ENCODE measurements at places on chromosomes 16 and 17. TPM values are rescaled to one million over a fixed set of nuclear protein-coding genes. Genes with fewer than 3 reads are reported as not detected.

The MYH11 gene
- total RNA-seq, result 0.01 TPM

The STH gene
- not detected for total RNA-seq

The MPP2 gene
- 1.8 TPM for total RNA-seq

The OR1D5 gene
- not detected for total RNA-seq

The SLC4A1 gene
- not detected for total RNA-seq

The LGALS9B gene
- not detected for total RNA-seq

The CCDC200 gene
- total RNA-seq, result not detected

The KRT20 gene
- total RNA-seq, result 0.25 TPM

The PRKCA gene
- 45.6 TPM for total RNA-seq

The HAS3 gene
- total RNA-seq, result 45.5 TPM

The NT5M gene
- total RNA-seq, result 9.6 TPM

The CRISPLD2 gene
- total RNA-seq, result 4.2 TPM

The KRT39 gene
- not detected for total RNA-seq

The RSAD1 gene
- total RNA-seq, result 33.7 TPM

The TRIM16 gene
- 182 TPM for total RNA-seq

The DNAH9 gene
- total RNA-seq, result not detected

The PLD6 gene
- total RNA-seq, result 6.7 TPM

The OGFOD1 gene
- total RNA-seq, result 77.4 TPM

The CNGB1 gene
- 0.08 TPM for total RNA-seq

The MT1H gene
- not detected for total RNA-seq

The ACOX1 gene
- 16.6 TPM for total RNA-seq

The TBC1D28 gene
- not detected for total RNA-seq

The KRT12 gene
- not detected for total RNA-seq

The HOXB6 gene
- total RNA-seq, result 4.9 TPM

The ELAC2 gene
- 103 TPM for total RNA-seq

The GRAP gene
- 0.53 TPM for total RNA-seq

The FASN gene
- 140 TPM for total RNA-seq

The ZNF19 gene
- 2.0 TPM for total RNA-seq

The RAB37 gene
- 1.4 TPM for total RNA-seq

The GPR139 gene
- total RNA-seq, result not detected

The KRT31 gene
- not detected for total RNA-seq

The GPR179 gene
- 0.02 TPM for total RNA-seq

The FXR2 gene
- total RNA-seq, result 47.5 TPM

The CLEC3A gene
- not detected for total RNA-seq

The KRTAP9-2 gene
- not detected for total RNA-seq

The TP53TG3F gene
- total RNA-seq, result 0.15 TPM

The EVPLL gene
- total RNA-seq, result not detected

The TEX19 gene
- total RNA-seq, result 0.49 TPM

The DNAAF8 gene
- 1.4 TPM for total RNA-seq

The MYO15A gene
- 0.45 TPM for total RNA-seq

The APOH gene
- total RNA-seq, result 4.0 TPM

The CHST5 gene
- total RNA-seq, result not detected

The TBC1D3E gene
- total RNA-seq, result not detected

The TNK1 gene
- 1.3 TPM for total RNA-seq

The CACNG4 gene
- total RNA-seq, result 10.3 TPM

The MYH2 gene
- not detected for total RNA-seq

The EZH1 gene
- total RNA-seq, result 11.9 TPM

The TMEM238L gene
- total RNA-seq, result not detected

The MYH8 gene
- total RNA-seq, result not detected

The KCNH6 gene
- not detected for total RNA-seq

The RAP1GAP2 gene
- total RNA-seq, result 30.8 TPM
